ENCODE measurements at places on chromosomes 1 and 21.

DNA sequence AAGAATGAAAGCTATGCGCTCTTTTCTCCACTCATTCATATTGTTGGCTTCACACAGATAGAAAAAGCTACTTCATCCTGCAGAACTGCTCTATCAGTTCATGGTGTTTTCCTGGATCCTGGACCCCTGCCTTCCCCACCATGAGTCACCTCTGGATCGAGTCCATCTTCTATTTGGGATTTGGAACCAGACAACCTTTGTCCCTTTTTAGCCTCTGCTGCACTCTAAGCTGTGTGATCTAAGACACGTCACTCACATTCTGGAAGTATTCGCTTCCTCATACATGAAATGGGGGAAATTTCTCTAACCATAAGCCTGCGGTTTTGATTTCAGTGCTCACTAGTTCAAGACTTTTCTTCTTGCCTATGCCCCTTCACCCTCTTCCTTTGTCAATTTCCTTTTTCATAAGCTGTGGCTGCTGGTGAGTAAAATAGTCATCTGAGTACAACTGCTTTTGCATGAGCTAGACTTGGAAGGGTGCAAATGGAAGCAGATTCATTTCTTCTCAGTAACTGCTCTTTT, 14.1 kb upstream of the DEGS1 start:
- no peak for DNase-seq

GRCh38 chr1:187689129-187689528, 860.4 kb downstream of the PLA2G4A start:
- DNase-seq: peak; percentile 63

DNA sequence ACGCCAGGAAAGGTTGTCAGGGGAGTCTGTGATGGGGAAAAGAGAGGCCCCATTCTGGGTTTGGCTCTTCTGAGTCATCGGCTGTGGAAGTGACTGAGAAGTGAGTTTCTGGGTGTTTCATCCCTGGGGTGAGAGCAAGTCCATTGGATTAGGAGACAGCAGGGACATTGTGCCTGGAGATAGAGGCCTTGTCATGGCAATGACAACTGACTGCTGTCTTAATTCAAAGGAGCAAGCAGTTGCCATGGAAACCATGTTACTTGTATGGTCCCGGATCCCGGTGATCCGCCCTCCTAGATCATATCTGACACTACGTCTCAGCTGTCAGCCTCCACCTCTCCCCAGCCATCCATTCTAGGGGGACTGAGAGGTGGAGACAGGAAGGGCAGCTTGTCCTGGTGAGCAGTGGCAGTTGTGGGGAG, 34.4 kb downstream of the KIAA0040 start:
- no peak for DNase-seq

DNA sequence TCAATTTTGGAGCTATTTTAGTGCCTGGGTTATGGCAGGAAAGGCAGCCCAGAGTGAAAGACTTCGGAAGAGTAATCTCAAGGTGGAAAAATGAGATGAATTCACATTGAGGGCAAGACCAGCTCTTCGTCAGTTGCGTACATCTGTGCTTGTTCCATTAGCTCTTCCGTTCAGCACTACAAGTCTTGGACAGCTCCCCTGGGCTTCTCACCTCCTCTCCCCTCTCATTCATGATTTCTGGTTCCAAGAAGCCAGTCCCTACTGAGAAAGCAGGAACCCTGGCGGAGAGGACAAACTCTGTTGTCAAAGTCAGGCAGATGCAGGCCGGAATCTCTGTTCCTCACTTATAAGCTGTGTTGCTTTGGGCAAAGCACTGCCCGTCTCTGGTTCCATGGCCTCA, 76.5 kb downstream of the ACTL8 start:
- peak; percentile 17 for DNase-seq

DNA sequence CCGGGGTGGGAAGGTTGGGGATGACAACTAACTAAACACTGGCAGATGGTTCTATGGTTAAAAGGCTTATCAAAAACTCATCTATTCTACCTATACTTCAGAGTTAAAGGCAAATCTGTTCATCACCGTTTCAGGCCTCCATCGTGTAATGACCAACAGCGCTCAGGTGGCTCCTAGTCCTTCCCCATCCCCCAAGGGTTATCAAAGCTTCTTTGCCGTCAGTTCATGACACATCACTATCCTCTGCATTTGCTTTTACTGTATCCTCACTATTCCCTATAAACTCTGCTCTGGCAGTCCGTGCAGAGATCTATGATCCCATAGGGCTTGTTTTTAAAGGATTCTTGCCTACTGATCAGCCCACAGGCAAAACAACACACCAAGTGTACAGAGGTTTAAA, 8.2 kb downstream of the HMGN1 start:
- DNase-seq: no peak

DNA sequence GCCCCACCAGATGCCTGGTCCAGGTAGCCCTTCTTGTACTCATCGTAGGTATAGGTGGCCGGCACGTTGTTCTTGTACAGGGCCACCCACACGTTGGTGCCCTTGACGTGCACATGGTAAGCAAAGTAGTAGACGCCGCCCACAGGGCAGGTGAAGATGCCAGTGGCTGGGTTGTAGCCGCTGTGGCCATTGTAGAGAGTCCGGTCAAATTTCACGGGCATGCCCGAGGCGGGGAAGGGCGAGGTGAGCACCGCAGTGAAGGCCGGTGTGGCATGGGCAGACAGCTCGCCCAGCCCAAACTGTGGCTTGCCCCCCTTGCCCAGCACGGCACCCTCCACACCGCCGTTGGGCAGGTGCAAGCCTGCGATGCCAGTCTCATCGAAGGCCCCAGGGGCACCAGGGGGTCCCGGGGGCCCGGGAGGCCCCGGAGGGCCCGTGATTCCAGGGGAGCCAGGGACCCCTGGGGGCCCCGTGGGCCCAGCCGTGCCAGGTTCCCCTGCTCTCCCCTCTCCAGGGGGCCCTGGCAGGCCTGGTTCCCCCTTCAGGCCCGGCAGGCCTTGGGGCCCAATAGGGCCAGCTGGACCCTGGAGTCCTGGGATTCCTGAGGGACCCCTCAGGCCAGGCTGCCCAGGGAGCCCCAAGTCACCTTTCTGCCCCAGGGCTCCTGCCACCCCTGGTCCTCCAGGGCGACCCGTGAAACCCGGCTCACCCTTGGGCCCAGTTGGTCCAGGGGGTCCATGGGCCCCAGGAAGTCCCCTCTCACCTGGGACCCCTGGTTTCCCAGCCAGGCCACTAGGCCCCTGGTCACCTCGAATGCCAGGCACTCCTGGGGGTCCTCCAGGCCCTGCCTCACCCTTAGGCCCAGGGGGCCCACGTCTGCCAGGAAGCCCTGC, 9.2 kb downstream of the ADPRS start:
- DNase-seq: no peak

DNA sequence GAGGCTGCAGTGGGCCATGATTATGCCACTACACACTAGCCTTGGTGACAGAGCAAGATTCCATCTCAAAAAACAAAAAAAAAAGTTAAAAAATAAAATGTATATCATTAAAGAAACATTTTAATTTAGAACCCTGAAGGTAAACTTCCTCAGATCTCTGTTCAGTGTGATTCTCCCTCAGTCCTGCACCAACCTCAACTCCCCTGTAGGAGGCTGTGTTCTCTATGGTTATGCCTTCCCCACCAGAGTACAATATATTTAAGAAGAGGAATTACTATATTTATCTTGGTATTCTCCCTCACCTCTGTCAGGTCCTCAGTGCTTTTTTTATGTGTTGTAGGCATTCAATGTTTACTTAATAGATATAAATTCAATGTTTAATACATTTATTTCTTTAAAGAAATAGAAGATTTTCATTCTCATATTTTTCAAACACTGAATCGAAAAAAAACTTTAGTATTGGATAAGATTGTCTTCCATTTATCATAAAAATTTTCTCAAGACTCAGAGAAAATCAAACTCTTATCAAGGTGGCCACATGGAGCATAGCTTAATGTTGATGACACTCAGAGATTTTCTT, 4.8 kb upstream of the LRRC8B start:
- DNase-seq: no peak

DNA sequence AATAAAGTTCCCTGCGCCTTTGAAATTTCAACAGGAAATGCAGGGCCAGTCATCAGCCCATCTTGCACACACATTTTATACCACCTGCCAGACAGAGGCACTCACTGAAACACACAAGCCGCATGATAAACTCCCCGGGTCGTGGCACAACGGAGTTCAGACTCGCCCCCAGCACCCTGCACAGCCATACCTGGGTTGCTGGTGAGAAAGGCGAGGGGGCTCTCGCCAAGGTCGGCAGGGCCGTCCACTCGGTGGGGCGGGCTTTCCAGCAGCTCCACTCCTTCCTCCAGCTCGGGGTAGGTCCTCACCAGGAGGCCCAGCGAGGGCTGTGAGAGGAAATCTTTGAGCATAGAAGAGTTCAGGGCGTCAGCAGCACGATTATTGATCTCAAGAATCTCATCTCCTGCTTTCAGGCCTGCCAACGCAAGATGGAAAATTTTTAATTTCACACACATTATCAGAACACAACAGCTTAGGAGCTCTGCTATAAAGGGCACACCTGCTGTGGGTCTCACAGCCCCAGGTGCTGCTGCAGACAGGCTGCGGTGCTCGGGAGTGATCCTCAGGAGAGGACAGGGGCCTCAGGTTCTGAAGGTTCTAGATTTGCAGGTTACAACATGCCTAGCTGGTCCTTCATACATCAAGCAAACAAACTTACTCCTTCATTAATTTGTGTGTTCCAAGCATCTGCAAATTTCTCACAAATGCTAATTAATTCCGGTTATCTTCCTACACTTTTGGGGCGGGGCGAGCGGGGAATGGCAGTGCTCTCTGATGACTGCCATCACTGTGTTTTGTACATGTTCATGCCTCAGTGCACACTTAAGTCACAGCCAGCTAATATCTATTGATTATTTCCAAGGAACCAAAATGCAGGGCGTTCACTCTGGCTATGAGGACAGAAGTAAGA, 144.2 kb upstream of the KRTAP19-8 start:
- no peak for DNase-seq

GRCh38 chr1:115982400-115982799, 6.1 kb downstream of the SLC22A15 start:
- no peak for DNase-seq

GRCh38 chr1:7953850-7954609, 7.5 kb upstream of the PARK7 start:
- DNase-seq: peak; percentile 91

DNA sequence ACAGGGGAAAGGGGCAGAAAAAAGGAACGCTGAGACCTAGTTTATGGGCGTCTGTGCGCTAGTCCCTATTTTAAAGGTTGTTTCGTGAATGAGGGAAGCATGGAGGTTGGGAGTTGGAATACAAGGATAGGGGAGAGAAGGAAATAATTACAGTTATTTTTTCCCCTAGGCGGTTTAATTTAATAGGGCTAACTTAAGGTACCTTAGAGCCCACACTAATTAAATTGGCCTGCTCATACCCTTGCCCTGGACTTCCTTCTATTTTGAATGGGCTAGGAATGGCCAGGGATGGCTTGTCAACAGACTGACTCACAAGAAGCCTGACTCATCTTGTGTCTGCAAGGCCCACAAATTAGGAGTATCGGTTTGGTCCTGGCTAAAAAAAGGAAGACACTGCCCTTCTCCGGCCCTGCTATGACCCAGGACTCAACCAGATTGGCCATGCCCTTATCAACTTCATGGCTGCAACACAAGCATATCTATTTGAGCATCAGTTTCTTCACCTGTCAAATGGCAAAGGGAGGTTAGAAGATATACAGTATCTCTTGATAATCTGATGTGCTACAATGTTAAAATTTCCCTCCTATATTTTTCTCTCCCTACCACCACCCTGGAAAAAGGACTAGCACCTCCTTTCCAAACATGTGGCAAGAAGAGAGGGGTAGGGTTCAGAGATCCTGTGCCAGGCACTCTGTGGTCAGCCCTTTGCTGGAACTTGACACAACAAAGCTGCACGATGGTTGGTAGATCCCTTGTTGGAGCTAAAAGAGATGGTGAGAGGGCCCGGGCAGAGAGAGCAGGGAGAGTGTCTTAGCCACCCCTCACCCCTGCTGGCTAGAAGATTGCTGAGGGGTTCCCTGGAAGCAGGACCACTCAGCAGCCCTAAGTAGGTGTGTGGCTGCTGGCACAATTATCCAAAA, 2.2 kb upstream of the SSBP3 start:
- no peak for DNase-seq

- DNase-seq: peak; percentile 74
These were observed 38.5 kb downstream of the MSTO1 start for GRCh38 chr1:155648207-155649147.

DNA sequence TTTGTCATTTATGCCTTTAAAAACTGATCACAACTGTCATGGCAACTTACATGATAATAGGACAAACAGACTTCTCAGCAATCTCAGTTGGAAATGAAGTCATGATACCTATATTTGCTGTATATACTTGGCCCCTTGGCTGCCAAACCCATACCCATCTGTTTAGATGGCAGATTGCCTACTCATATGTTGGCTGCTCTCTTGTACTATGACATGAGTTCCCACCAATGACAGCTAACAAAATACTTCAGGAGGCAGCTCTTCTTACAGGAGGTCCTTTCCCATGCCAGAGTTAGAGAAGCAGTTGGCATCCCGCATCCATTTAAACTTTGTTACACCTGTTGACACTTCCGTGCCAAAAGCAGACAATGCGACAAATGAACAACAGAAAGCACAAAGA, 603.1 kb upstream of the ADGRL2 start:
- no peak for DNase-seq

- DNase-seq: no peak
These were observed 111.2 kb upstream of the JUN start for GRCh38 chr1:58895082-58895481.

Data from LNCaP clone FGC (cell line).